Activated CD4-positive, CD25-positive, alpha-beta regulatory T cell treated with anti-CD3 and anti-CD28 coated beads, Interleukin-2, amount 50 U/mL, for 16 hours (primary cell): ENCODE measurements at places on chromosomes 7 and 10.

- no peak for DNase-seq
These were observed 990 bp downstream of the ZNF467 start for GRCh38 chr7:149772241-149772955.

GRCh38 chr7:131921016-131921415, 364.6 kb upstream of the PODXL start:
- DNase-seq = no peak

GRCh38 chr10:114483575-114483974, 79.3 kb upstream of the AFAP1L2 start:
- no peak for DNase-seq

DNA sequence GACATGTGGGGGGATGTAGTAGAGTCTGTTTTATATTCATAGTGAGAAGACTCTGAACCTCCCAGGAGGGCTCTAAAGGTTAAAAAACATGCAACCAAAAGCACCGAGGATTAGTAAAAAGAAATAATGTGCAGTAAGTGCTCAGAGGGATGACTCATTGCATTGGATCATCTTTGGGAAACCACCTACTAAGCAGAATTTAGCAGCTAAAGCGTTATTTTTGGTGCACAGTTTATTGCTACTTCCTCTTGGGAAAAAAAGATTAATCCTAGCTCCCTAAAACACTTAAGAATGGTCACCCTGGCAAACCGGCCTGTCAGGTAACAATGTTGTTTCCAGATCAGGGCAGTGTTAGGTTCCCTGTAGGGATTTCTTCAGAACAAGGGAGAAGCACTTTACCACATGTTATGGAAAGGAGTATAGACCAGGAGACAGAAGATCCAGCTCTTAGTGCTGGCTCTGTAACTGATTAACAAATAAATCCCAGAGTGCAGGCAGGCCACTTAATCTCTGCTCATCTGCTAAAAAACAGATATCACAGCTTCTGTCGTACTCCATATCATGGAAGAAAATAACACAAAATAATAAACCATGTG, 44.8 kb upstream of the FAM133B start:
- no peak for DNase-seq

DNA sequence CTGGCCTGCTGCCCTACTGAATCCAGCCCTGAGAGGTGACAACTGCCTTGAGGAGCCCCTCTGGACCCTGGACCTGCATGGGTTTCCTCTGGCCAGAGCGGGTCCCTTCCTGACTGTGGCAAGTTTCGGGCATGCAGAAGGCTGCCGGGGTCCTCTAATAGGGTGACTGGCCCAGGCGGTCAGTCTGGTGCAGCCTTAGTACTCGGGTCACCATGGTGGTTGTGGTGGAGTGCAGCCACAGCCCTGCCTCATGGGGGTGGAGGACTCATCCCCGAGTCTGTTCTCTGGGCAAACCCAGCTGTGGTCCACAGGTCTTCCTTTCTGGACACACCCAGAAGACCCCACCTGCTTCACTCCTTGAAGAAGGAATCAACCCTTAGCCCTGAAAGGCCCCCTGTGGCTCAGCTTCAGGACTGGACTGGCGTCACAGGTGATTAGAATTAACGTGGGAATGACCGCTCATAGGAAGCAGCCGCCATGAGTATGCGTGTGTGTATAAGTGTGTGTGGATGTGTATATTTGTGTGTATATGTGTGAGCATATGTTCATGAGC, 28.7 kb downstream of the RAMP3 start:
- DNase-seq = no peak

DNA sequence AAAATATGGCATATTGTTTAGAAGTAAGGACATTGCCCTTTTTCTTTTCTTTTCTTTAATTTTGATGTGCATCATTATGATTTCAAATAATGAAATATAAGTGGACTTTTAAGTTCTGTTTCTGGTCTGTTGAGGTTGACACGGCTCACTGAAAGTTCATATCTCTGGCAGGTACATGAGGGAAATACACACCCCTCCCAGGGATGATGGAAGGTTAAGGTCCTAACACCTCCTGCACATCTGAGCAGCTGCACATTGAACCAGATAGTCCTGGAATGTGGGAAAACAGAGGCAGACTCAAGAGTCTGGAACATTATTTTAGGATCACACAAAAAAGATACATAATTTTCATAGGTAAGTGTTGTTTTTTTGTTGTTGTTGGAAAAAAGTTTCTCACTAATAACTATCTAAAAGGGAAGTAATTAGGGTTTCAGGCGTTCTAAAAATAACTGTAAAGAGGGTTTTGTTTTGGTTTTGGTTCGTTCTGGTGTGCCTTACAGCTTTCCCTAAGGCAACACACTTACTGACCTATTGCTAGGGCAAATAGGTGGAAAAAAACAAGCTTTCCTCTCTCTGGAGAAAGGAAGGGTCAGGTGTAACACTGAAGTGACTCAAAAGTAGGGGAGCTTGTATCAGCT, 201.2 kb upstream of the PRKCQ start:
- no peak for DNase-seq

DNA sequence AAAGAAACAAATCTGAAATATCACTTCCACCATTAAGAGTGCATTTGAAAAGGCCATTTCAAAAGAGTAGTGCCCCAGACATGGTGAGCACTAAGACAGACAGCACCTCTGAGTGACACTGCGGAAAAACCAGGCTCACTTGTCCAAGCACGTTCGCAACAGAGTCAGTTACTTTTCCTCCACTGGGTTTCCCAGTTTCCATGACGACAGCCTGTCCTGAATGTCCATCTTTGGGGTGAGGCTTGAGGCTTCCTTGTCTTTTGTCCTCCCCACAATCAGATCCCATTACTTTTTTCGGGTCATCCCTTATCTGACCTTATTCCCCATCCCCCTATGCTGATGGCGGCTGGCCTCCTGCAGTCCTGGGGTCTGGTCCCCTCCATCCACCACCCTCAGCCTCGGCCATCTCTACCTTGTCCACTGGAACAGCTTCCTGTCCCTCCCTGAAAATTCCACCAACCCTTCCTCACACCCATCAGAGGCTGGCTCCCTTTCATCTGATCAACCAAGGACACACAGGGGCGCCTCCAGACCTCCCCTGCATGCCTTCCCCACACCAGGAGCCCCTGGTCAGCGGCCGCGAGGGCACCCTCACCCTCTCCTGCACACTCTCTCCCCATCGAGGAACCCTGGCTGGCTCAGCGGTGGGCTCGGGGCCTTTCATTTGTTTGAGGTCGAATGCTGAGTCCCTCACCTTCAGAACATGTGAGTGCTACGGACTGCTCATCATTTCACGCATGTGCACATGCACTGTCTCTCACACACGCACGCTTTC, 363.6 kb downstream of the DNAJB6 start:
- no peak for DNase-seq

DNA sequence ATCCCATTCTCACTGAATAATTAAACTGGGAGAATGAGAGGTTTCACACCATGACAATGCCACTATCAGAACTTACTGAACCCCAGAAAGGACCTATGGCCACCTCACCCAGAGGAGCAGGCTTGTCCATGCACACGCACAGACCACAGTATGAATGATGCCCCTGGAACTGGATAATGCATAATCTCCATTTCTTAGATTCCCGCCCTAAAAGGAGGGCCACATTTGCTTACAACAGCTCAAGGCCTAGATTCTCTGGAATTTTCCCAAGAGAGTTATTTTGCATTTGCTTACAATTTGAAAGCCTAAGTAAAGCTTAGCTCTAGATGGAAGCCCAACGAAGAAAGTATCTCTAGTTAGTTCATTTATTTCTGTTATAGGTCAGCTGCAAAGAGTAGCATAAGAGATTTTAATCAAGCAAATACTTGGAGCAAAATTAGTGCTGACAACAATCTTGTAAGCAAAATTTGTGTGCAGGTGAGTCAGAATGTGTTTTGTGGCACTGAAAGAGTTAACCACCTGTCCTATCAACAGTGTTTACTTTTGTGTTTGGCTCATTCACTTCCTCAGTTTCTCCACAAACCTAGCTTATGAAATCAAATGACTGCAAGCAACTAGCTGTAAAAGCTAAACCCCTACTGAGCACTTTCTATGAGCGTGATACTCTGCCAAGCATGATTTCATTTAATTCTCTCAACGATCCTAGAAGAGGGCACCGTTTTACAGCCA, 32.1 kb downstream of the ELMO1 start:
- no peak for DNase-seq

GRCh38 chr10:104061196-104061595, 24.5 kb downstream of the COL17A1 start:
- DNase-seq = no peak

GRCh38 chr7:18128846-18129245, 101.2 kb upstream of the PRPS1L1 start:
- no peak for DNase-seq

DNA sequence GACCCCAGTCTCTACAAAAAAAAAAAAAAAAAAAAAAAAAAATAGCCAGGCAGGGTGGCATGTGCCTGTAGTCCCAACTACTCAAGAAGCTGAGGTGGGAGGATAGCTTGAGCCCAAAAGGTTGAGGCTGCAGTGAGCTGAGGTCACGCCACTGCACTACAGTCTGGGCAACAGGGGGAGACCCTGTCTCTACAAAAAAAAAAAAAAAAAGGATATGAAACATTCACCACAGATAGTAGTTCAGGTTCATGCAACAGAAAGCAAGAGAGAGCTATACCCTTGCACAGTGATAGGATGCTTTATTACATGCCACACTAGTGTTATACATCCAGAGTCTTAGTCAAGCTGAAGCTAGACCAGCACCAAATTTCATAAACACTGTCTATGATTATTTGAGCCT, 148.4 kb upstream of the KAT6B start:
- no peak for DNase-seq
